ENCODE measurements at places on chromosomes 5 and 9.

GRCh38 chr5:126100767-126101166 lies 322.4 kb upstream of the GRAMD2B start:
- DNase-seq: no peak

DNA sequence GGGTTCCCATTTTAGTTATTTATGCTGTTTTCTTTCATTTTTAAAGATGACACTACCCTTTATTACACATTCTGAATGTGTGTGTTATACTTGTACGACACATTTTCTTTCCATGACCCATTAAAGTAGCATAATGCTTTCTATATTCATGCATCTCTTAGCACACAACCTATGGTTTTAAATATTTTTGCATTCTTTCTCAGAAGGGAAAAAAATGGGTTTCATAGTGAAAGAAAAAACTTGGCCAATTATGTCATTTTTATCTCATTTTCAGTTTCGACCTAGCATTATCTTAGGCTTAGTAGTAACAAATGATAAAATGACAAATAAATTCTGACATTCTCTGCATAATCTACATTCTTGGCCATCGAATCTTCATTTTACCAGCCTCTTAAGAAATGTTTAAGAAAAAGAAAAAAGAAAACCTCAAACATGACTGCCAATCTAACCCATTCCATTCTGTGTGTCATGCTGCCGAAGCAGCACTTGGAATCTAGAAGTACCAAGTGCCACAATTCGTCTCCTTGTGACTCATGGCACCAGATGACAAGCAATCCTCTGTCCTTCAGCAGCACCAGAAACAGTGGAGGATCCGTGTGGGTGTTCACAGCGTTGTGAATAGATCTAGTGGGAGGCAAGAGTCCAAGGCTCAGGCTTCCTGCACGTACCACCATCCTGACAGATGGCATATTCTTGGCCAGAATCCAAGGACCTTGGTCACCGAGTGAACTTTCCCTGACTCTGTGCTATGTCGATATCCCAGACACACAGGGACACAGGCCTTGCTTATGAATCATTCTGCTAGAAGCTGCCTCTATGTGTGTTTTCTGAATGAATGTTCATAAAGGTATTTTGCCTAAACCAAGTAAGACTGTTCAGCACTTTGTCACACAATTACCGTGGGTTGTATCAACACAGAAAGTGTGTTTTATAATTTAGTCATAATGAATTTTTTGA lies 502.7 kb downstream of the NR2F1-AS1 start:
- DNase-seq: peak; percentile 8

GRCh38 chr5:124461941-124462340 lies 284.5 kb downstream of the ZNF608 start:
- DNase-seq: no peak

- no peak for DNase-seq
Observed at GRCh38 chr9:16866587-16866986, 3.9 kb downstream of the BNC2 start.

DNA sequence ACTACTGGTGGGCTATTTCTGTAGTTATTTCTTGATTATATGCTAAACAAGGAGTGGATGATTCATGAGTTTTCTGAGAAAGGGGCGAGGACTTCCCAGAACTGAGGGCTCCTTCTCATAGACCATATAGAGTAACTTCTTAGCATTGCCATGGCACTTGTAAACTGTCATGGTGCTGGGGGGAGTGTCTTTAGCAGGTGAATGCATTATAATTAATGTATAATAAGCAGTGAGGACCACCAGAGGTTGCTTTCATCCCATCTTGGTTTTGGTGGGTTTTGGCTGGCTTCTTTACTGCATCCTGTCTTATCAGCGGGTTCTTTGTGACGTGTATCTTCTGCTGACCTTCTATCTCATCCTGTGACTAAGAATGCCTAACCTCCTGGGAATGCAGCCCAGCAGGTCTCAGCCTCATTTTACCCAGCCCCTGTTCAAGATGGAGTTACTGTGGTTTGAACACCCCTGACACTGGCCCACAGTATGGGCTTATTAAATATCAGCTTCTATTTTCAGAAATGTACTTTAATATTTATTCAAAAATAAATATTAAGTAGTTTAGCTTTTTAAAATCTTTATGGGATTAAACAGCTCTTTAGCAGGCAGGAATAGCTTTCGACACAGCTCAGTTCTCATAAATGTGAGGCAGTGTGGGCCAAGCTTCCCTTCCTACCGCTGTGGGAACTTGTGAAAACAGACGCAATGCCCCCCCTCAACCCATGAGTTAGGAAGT lies 44.4 kb downstream of the GALNT12 start:
- peak; percentile 56 for DNase-seq

- no peak for DNase-seq
Observed at GRCh38 chr5:177103523-177104253, 17.0 kb downstream of the FGFR4 start.

- DNase-seq: no peak
Observed at GRCh38 chr5:174166231-174167079, 120.9 kb downstream of the NSG2 start.

- DNase-seq: no peak
Observed at GRCh38 chr5:125450771-125451170, 704.3 kb upstream of the ZNF608 start.

DNA sequence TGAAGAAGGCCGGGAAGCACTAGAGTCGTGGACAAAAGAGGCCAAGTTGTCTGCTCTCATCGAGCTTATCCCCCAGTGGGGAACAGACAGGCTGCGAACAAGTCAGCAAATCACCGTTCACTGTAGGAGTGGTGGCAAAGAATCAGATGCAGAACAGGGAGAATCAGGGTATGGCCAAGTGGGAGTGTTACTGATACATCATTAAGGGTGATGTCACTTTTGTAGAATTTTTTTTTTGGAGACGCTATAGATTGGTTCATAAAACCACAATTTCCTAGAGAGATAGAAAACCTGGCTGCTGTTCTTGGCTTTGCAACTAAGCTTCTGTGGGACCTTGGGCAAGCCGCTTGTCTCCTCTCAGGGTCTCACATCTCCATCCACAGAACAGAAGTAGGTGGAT lies 21.3 kb downstream of the SPRY4 start:
- no peak for DNase-seq

DNA sequence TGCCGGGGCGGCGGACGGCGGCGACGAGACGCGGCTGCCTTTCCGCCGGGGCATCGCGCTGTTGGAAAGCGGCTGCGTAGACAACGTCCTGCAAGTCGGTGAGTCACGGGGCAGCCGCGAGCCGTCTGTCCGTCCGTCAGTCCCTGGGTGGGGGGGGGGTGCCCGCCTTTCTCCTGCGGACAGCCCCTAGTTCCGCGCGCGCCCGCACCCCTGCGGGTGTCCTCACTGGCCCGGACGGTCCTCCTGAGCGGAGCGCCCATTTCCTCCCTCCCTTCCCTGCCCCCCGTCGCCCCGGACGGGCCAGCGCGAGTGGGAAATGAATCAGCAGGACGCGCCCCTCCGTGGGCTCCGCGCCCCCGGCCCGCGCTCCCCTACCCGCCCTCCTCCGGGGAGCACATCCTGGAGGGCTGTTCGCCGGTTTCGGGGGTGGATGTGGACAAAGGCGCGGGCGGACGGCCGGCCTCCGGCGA lies 828 bp downstream of the ZSWIM6 start:
- peak; percentile 42 for DNase-seq

Data from activated CD4-positive, alpha-beta memory T cell treated with anti-CD3 and anti-CD28 coated beads for 36 hours (primary cell).